Stimulated activated CD4-positive, alpha-beta T cell treated with anti-CD3 and anti-CD28 coated beads, Interleukin-2, amount 100 ng/mL, for 4 hours (primary cell): ENCODE measurements at places on chromosomes 6 and 20.

DNA sequence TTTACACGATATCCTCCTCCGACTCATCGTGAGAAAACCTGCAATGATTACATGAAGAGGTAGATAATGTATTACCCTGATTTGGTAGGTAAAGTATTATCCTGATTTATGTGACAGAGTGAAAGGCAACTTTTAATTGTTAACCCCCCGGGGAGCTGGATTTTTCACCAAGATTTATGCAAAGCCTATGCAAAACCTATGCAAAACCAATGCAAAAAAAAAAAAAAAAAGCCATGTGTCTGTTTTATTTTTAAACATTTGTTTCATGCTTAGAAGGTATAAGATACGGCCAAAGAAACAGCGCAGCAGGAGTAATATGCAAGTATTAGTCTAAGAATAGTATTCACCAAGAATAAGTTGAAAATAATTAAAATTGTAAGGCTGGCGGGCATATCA lies 109.9 kb downstream of the IPCEF1 start:
- DNase-seq: no peak

DNA sequence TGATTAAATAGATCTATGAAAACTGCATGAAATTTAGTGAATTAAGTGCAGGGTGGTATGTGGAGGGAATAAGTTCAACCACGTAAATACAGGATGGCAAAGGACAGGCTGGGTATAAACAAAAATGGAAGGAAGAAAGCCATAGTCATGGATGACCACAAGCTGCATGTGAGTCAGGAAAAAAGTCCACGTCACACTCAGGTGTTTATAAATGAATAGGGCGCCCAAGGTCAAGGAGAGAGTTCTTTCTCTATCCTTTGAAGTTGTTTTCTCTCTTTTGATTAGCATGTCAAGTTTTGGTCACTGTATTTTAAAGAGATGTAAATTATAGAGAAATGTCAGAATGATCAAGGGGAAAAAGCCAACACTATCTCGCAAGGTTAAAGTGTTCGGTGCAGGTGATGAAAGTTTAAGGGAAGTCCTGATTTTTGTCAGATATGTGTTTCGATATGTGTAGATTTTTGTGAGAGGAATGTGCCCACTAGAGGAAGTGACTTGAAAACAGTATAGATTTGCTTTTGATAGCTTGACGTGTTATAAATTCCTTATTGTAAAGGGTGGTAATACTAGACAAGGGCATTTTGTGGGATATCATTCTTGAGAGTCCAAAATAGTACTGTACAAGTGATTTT lies 58.7 kb downstream of the MAP3K4 start:
- no peak for DNase-seq

DNA sequence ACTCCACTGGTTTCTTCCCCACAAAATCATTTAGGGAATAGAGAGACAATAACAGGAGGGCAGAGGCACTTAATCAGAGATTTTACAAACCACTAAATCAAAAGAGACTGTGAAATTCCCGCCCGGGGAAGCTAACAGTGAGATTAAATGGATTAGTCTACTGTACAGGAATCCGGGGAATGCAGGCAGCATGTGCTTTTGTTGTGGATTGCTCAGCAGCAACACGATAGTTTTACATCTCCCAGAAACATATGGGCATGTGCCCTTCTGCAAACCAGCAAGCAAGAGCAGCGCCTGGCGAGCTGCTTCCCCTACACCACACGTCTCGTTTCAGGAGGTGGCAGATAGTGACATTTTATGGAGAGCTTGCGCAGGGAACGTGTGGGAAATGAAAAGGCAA lies 382.3 kb downstream of the CD83 start:
- no peak for DNase-seq

DNA sequence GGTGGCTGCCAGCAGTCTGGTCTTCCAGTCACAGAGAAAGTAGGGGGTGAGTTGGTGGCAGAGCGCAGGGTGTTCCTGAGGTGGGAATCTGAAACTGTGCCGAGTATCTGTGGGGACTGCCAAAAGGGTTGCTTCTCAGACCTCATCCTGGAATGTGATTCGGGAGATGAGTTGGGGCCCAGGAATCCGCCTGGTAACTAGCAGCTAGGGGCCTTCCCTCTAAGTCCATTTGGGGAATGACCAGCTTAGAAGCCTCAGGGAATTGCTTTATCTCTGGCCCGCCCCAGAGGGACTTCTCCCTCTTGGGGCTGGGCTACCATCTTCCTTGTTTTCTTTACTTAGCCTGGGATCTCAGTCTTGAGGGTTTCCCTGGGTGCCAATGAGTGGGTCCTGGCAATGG lies 49.6 kb downstream of the MOCS1 start:
- no peak for DNase-seq

DNA sequence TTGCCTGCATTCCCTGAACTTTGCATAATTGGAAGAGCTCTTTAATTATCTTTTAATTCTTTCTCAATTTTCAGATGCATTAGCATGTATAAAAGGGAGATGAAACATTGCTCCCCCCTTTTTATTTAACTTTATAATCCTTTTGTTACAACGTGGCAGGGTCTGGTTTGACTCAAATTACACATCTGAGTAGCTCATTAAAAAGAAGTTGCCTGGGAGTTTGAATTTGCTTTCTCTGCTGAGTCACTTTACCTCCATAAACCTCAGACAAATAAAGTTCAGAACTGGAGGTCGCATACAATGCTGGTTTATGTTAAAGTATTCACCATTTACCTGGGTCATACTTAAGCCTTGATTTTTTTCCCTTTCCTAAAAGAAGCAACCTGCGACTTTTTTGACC lies 495.2 kb downstream of the PREX1 start:
- DNase-seq: no peak

- no peak for DNase-seq
Measured at GRCh38 chr6:28588666-28589065, 63.0 kb downstream of the GPX5 start.

DNA sequence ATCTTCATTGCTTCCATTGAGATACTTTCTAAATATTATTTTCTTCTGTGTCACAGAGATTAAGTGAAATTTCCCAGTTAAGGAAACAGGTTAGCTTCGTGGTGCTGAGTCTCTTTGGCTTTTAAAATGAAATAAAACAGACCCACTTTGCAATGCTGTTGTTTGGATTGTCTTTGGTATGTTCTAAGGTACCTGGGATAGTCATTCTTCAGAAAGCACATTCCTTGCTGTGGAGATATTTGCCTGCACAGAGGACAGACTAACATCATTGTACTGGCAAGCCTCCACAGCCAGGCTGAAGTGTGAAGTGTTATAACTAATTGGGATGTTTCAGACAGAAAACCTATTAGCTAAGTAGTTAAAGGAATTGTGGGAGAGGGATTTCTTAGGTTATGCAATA lies 148.8 kb upstream of the EPHA7 start:
- no peak for DNase-seq

- DNase-seq: no peak
Measured at GRCh38 chr6:121544691-121545090, 109.2 kb downstream of the GJA1 start.

DNA sequence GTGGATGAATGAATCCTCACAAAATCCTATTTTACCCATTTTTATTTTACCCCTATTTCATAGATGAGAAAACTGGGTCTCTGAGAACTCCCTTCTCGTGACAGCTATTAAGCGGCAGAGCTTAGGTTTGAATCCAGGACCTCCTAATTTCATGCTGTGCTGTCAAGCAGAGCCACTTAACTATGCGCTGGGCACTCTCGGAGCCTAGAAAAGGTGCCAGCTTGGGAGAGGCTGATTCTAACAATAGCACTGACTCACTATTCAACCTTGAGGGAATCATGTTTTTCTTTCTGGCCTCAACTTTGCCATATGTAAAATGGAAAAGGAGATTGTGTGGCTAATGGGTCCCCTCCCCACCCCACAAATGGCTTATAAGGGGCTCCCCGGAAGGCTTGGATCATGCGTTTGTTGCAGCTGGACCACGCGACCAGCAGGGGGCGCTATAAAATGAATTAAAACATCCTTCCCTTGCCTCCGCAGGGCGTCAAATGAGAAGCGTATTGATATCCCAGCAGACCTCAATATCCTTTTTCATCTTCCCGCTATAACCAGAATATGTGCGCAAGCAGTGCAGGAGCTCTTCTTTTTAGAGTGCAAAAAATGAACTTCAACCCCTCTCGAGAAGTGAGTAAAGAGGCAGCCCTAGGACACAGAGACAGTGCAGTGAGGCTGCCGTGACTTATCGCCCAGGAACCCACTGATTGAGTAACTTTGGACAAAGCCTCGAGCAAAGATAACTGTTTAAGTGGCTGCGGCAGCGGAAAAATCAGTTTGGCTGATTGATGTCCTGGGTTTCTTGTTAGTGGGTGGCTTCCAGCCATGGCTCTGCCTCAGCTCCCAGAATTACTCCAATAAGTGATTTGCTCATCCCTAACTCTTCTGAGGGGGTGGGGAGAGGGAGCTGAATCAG lies 12.8 kb upstream of the PDYN start:
- no peak for DNase-seq

GRCh38 chr6:150312844-150313584 lies 55.8 kb upstream of the IYD start:
- DNase-seq: no peak

DNA sequence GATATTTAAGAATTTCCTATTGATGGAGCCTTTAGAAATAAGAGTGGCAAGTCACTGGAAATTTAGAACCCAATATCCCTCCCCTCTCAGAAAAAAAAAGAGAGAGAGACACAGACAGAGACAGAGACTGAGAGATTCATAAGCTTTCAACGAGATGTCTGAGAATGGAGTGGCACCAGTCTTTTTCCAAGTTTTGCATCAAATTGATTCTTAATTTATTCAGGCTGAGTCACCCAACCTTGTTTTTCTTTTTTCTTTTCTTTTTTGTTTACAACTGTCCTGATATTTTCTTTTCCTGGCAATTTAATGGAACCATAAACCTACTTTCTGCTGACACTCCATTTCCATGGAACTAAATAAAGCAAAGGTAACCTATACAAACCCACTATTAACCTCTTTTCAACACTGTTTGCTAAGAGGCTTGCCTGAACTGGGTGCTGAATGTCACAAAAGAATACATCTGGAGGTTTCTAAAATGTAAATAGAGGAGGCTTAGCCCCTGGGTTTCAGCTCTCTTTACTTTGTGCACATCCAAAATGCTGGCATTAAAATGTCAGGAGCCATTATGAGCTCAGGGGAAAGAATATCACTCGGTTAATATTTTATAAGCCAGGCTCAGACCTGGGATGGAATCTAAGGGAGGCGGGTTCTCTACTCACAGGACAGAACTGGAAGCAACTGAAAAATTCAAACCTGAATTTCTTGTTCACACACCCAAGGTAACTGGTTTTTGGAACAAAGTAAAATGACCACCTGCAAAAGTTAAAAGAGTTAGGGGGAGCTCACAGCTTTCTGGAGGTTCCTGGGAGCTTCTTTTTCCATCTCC lies 100.8 kb downstream of the BFSP1 start:
- DNase-seq: no peak

- no peak for DNase-seq
Measured at GRCh38 chr20:15991279-15991678, 582.0 kb downstream of the KIF16B start.

DNA sequence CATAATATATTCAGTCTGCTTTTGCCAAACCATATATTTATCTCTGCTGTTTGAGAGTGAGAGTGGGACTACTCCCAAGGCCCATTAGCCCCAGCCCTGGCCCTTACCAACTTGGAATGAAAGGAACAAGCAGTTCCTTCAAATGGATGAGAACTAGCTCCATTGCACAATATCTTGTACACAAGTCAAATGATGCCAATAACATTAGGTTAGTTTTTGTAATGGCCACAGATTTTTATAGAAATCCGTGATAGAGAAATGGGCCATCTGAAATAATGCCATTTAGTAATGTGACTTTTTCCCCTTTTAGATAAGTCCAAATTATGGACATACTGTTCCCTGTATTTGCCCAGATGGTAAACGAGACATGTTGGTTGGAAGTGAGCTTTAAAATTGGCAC lies 117.0 kb downstream of the MAP3K7 start:
- DNase-seq: no peak

DNA sequence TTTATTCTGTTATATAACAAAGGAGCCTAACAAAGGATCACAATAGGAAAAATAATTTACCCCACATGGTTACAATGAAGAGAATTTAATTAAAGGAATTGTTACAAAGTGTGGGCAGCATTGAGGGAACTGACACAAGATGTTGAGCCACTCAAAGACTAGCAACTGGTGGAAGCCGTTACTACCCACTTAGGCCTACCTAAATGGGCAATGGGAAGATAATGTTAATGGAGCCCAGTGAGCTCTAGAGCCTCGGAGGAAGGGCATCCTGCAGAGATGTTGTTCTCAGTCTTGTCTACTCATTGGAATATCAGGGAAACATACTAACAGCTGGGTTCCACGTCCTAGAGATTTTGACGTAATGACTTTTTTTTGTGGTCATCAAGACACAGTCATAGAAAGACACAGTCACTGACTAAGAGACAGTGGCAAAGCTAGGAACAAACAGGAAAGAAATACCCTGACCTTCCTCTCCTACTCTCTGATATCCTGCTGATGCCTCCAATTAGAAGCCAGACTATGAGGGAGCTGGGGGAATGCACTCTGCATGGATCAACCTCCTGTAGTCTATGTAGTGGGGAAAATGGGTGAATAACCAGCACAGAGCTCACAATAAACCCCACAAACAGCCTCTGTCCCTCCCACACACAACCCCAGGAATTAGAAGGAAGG lies 523.8 kb upstream of the FLRT3 start:
- DNase-seq: no peak

GRCh38 chr6:337805-338368 lies 45.6 kb downstream of the DUSP22 start:
- peak; percentile 24 for DNase-seq

GRCh38 chr20:47867831-47868230 lies 82.5 kb upstream of the SULF2 start:
- no peak for DNase-seq

GRCh38 chr6:112597176-112597575 lies 250.0 kb downstream of the RFPL4B start:
- DNase-seq: no peak

- no peak for DNase-seq
Measured at GRCh38 chr6:149899926-149900619, 2.2 kb upstream of the RAET1E start.

DNA sequence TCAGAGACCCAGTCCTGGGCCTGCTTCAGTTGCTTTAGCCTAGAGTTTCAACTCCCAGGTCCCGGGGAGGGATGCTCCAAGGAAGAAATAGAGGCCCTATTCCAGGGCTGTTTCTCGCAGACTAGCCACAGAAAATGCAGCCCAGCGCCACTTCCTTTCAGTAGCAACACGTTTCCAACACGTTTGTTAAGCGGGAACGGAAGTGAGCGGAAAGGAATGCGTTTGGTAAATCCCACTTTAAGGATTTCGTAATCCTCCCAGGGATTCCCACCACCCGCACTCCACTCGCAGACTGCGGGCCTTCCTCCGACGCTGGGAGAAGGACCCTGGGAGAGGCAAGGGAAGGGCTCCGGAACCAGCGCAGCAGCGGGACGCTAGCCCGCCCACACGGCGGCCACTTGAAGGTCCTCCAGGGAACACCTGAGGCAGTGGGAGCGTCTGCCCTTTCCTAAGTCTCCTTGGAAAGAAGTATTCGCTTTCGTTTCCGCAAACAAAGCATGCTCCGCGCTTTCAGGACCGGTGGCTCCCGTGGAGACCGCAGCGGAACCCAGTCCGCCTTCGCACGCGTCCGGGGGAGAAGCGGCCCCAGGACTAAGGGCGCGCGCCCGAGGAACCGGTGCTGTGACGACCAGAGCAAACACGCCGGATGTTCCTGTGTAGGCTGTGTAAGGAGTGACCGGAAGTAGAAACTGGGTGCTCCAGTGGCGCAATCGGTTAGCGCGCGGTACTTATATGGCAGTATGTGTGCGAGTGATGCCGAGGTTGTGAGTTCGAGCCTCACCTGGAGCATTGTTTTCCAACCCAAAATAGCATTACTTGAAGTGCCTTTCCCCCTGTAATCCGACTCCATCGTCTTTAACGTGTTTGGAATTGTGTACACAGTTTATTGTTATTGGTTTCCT lies 227.6 kb upstream of the PRSS16 start:
- peak; percentile 31 for DNase-seq

- no peak for DNase-seq
Measured at GRCh38 chr6:138592749-138593123, 93.4 kb upstream of the NHSL1 start.
